ENCODE measurements at places on chromosomes 5 and 9.

GRCh38 chr5:96487859-96488258 is 54.8 kb upstream of the PCSK1 start:
- no peak for DNase-seq

DNA sequence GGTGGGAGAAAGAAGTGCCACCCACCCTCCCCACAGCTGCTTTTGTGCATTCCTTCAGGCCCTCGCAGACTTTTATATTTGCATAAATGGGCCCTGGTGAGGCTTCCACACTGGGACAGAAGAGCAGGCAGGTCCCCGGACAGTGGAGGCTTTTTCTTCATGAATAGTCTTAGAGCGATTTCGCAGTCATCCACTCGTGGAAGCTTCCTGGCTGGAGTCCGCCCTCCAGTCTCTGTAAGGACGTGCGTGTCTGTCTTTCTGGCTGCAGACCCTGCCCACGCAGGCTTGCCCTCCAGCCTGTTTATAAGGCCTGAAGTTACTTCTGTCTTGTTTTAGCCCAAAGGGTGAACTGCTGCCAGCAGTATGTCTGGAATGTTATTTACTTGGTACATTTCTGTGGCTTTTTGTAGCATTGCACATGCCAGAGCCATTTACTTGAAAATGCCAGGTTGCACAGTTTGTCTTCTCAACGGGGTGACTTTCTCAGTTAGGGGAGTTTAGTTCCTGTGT is 195.7 kb downstream of the AOPEP start:
- DNase-seq, result no peak

DNA sequence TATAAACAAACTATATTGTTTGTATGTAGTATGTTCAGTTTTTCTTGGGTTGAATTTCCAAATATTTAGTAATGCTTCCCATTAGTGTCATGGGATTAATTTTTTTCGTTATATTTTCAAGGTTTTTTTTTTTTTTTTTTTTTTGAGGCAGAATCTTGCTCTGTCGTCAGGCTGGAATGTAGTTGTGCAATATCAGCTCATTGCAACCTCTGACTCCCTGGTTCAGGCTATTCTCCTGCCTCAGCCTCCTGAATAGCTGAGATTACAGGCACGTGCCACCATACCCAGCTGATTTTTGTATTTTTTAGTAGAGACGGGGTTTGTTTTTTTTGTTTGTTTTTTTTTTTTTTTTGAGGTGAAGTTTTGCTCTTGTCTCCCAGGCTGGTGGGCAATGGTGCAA is 10.6 kb downstream of the DDX46 start:
- no peak for DNase-seq

GRCh38 chr9:27385606-27386322 is 88.8 kb upstream of the EQTN start:
- no peak for DNase-seq

GRCh38 chr9:21078702-21079101 is 960 bp upstream of the IFNB1 start:
- no peak for DNase-seq

GRCh38 chr5:3377831-3378230 is 217.8 kb upstream of the IRX1 start:
- no peak for DNase-seq
